Left kidney (tissue), 8 donors: ENCODE measurements at places on chromosomes 6 and 20. TPM values are rescaled to one million over a fixed set of nuclear protein-coding genes. Genes with fewer than 3 reads are reported as not detected.
A peak's percentile ranks its signal among the peaks of the same experiment; 100 is the strongest.

The COL19A1 gene
- polyA plus RNA-seq: 4.0 TPM

The MOG gene
- polyA plus RNA-seq: not detected

The C6orf132 gene
- polyA plus RNA-seq: 4.4 TPM

The CD2AP gene
- polyA plus RNA-seq: 89.5 TPM

The ACTL10 gene
- 0.32 TPM for polyA plus RNA-seq

The ADGB gene
- 0.62 TPM for polyA plus RNA-seq

GRCh38 chr6:41723530-41724227 is 11.7 kb downstream of the TFEB start:
- no peak for DNase-seq

GRCh38 chr6:18203786-18204185 is 48.6 kb downstream of the KDM1B start:
- no peak for DNase-seq

DNA sequence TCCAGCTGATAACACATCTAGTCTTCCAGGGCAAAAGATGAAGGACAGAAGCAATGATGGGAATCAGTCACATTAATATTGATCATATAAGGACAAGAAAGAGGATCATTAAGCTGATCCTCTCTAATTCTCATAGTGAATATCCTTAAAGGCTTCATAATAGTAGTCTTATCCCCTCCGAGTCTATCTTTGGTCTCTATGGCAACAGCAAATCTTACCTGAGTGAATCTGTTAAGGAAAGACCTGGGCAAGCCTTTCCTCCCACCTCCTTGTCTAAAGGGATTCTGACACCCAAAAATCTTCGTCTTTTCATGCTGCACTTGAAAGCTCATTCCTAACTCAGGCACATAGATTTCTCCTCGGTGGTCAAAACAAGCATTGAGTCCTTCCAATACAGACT is 86.4 kb upstream of the LYRM2 start:
- no peak for DNase-seq

DNA sequence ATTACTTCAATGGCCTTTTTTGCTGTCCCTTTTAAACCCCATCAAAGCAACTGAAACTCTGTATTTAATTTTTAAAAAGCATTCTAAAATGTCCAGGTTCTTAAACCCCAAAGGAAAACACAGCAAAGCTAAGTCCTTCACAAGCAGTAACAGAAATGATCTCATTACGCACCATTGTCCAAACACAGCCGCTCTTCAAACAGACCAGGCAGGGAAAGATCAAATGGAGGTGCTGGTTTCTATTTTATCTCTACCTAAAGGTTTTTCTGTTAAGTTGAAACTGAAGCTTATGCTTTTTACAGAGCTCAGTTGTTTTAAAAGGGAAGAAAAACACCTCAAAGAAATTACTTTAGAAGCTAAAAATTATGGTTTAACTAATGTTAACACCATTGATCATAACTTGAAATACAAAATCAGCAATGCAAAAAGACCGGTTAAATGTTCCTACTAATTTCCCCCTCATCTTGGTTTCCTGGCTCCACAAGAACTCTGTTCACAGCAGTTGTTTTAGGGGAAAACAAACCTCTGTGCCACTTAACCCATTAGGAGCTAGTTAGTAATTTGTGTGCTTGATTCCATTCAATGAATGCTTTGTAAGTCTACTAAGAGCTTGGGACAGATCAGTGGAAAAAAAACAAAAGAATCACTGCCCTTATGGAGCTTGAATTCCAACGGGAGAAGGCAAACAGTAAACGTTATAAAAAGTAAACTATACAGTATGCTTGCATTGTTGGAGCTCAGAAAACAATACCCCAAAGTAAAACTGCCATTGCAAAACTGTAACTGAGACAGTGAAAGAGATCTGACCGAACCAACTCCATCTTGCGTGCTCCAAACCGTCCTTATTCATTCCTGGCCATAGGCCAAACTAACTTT is 87.4 kb downstream of the CD24 start:
- no peak for DNase-seq

DNA sequence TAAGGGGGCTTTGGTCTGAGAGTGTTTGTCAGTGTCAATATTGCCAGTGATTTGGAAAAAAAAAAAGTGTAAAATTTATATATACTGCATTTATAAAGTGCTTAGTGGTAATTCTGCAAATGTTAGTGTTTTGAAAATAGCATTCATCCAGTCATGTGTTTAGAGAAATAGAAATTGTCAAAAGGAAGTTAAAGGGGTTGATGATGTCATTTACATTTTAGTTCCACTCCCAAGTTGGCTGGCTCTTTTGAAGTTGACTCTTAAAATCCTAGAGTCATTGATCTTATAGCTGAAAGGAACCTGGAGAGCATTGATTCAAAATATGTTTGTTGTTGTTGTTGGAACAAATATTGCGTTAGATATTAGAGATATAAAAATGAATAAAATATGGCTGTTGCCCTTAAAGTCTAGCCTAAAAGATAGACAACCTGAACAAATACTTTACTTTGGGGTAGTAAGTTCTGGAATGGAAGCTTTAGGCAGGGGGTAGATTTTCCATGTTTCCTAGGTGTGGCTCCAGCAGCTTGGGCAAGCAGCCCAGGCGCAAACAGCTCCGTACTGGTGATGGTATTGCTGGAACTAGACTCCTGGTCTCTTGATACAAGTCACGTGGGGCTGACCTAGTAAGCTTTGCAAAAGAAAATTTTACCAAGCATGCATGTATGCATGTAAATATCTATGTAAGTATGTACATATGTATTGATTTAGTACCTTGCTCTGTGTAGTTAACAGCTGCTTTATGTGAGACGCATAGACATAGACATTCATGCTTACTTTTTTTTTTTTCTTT is 46.3 kb downstream of the HIVEP1 start:
- DNase-seq: no peak

DNA sequence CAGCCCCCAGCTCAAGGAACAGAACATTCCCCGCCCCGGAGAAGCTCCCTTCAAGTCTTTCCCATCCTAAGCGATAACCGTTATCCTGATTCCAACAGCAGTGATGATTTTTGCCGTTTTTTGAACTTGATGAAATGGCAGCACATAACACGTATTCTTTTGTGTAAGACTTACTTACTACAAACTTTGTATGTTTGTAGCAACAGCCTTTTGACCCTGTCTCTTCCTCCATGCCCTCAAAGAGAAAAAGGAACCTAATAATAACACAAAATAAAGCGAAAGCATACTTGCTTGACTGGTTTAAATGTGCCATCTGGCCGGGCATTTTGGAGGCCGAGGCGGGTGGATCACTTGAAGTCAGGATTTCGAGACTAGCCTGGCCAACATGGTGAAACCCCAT is 26.4 kb upstream of the SLC9A8 start:
- DNase-seq: no peak

DNA sequence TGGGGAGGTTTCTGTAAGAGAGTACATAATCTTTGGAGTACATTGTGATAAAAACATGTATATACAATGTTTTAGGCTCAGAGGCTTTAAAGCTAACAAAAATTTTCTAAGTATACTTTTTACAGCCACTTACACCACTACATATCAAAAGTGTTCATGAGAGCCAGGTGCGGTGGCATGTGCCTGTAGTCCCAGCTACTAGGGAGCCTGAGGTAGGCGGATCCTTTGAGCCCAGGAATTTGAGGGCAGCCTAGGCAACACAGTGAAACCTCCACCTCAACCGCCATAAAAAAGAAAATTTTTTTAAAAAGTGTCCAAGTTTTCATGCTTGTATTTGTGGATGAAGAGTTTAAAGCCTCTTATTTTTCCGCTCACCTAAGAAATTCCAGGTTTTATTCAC is 22.5 kb downstream of the SNX3 start:
- DNase-seq: no peak

DNA sequence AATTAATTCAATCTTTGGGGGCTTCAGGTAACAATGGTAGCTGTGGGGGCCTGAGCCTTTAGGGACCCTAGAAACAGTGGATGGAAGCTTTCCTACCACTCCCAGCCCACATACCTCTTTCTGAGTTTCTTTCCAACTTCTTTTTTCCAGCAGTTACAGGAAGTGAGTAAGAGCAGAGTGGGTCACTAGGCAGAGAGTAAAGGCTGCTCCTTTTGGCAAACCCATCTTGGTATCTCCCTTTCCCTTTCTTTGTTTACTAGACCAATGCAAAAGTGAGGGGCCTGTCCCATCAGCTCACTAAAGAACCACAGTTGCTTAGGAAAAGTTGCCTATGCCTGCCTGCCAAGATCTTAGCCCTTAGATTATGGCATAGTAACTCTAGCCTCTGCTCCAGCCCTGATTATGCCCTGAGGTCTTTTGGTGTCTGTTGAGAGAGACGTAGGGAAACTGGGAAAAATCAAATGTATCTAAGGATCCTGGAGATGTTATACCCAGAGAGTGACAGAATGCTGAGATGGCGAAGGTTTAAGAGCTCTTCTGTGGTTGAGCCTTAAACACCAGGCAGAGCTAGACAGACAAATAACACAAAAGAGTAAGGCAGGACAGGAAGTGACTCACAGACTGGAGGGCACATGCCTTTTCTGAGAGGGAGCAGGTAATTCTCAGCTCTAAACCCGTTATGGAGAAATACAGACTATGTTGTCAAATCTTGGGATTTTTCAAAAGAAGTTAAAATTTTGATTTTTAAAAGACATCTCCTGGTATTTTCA is 31.3 kb downstream of the TRMT6 start:
- DNase-seq: no peak

DNA sequence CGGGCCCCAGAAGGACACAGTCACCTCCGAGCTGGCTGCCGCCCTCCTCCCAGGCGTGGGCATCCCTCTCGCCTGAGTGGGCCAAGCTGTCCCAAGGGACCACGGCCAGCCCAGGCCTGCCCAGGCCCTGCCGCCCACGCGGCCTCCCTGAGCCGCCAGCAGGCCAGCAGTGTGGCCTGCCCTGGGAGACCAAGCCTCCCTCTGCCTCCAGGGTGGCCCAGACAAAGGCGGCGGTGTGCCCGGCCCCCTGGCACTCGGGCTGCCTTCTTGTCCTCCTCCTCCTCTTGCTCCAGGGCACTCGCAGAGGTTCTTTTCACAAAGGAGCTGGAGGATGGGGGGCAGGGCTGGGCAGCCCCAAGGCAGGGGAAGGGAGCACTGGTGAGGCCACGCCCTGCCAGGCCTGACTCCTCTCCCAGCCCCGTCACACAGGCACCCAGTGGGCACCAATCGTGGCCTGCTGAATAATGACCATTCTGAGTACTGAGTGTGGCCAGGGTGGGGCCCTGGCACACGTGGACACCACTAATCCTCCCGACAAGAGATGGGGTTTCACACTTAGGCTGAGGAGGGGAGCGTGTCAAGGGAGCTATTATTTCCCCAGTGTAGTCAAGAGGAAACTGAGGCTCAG is 25.3 kb downstream of the NOL4L start:
- no peak for DNase-seq

- DNase-seq: no peak
Observed at GRCh38 chr6:104711371-104711770, 148.3 kb downstream of the HACE1 start.

GRCh38 chr6:48255094-48255493 is 144.1 kb upstream of the PTCHD4 start:
- DNase-seq: no peak

DNA sequence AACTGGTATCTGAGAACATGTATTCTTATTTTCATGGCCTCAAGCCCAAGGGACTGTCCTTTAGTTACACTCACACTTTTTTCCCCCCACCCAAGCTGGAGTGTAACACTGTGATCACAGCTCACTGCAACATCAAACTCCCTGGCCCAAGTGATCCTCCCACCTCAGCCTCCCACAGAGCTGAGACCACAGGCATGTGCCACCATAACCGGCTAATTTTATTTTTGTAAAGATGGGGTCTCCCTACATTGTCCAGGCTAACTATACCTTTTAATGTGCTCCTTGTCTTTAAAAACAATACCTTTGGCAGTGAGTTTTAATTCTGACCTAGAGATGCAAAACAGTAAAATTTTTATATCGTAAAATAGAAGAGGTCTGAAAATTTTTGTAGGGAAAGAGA is 48.2 kb upstream of the FAM83C start:
- DNase-seq: no peak

GRCh38 chr6:139172567-139172966 is 37.7 kb downstream of the HECA start:
- DNase-seq: no peak

DNA sequence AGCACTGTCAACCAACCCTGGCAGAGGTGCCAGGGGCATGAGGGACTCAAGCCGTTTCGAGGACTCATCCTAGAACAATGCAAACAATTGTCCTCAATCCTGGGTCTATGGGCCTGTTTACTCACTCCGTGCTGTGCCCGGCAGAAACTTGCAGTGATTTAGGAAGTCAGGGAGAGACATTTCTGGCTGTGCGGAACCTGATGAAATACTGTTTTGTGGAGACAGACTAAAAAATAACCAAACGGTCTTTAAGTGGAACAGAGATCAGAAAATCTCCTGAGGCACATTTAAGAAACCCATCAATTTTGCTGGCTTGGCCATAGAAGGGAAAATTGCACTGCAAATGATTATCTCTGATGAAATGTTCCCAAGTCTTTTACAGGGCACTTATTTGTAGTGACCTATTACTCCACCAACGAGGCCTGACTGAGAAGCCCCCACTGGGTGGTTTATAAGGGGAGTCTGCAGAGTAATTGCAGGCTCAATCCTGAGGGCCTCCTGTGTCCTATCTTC is 79.8 kb upstream of the KCNK16 start:
- no peak for DNase-seq

DNA sequence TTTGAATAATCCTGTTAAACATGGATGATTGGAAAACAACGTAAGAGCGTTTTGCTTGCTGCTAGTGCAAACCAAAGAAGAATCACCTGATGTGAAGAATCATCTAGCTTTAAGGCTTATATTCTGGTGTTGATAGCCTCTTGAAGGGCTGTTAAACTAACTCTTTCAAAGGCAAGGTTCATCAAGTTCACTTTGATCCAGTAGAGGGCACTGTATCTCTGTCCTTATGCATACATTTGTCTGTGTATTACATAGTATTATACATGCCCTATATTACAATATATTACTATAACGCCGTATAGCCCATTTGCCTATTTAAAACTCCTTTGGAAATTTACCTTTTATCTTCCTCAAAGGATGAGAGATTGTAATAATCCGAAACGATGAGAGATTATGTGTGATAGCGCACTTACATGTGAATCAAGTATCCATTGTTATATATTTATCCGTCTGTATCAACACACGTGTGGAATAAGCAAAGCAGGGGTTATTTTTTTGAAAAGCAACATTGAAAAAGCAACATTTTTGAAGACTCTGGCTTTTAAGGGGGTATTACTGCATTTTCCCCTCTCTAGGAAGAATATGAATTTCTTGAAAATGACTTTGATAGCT is 50.8 kb upstream of the NRN1 start:
- peak; percentile 62 for DNase-seq

DNA sequence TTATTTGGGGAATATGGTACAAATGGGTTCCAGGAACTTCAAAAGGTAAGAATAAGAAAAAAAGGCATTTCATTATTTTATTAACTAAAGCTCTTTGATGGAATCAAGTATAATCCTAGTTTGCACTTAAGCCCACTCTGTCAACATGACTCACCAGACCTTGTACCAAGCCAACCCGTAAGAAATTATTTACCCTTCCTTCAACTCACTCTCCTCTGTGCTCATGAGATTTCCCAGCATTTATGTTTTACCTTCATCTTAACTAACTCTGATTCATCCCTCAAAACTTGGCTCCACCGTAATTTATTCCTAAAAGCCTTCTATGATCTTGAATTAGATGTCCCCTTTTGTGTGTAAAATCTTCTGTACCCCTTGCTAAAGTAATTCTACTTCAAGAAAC is 308.7 kb downstream of the PKHD1 start:
- no peak for DNase-seq

GRCh38 chr20:53748821-53749421 is 155.3 kb upstream of the ZNF217 start:
- no peak for DNase-seq
